Breast epithelium (tissue), 4 donors: ENCODE measurements at places on chromosomes 4 and X.

GRCh38 chr4:148064451-148064850 is 332.6 kb downstream of the ARHGAP10 start:
- DNase-seq = no peak

GRCh38 chr4:24850674-24851073 is 55.3 kb downstream of the SOD3 start:
- no peak for DNase-seq

- DNase-seq = no peak
These were observed 1.6 kb downstream of the MED14 start for GRCh38 chrX:40733706-40734105.

DNA sequence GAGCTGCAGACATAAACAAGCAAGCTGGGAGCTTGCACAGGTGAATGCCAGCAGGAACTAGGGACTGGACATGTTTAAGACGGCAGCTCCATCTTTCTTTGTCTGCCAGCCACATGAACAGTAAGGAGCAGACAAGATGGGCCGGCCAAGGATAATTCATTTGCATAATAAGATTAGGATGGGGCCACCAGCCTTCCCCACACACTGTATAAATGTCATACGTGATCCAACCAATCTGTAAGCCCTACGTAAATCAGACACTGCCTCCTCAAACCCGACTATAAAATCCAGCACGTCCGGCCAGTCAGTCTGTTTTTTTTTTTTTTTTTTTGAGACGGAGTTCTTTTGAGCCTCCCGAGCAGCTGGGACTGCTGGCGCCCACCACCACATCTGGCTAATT is 75.6 kb upstream of the BOD1L1 start:
- DNase-seq = no peak
